ENCODE measurements at places on chromosomes 13 and 19.
A peak's percentile ranks its signal among the peaks of the same experiment; 100 is the strongest.

DNA sequence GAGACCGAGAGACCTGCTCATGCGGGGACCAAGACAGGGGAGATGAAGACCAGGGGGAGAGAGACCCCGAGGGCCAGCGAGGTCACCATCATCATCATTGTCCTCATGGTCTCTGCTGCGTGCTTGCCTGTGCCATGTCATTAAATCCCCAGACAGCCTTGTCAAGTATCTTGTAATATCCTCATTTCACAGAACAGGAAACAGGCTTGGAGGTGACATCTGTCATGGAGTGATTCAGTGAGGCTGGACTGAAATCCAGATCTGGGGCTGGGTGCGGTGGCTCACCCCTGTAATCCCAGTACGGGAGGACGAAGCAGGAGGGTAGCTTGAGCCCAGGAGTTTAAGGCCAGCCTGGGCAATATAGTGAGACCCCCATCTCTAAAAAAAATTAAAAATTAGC is 5.9 kb upstream of the NANOS2 start:
- DNase-seq, result no peak

DNA sequence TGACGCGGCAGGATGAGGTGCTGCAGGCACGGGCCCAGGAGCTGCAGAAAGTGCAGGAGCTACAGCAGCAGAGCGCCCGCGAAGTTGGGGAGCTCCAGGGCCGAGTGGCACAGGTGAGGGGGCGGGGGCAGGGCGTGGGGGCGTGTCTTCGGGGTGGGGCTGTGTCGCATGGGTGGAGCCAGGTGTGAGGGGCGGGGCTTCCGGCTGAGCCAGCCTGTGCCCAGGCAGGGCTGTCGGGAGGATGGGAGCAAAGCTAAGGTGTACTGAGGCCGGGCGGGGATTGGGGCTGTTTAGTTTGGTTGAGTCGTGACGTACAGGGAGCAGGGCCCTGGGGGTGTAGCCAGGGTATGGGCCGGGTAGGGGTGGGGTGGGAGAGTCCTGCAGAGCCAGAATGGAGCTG is 62.3 kb downstream of the KCNC3 start:
- DNase-seq, result no peak

DNA sequence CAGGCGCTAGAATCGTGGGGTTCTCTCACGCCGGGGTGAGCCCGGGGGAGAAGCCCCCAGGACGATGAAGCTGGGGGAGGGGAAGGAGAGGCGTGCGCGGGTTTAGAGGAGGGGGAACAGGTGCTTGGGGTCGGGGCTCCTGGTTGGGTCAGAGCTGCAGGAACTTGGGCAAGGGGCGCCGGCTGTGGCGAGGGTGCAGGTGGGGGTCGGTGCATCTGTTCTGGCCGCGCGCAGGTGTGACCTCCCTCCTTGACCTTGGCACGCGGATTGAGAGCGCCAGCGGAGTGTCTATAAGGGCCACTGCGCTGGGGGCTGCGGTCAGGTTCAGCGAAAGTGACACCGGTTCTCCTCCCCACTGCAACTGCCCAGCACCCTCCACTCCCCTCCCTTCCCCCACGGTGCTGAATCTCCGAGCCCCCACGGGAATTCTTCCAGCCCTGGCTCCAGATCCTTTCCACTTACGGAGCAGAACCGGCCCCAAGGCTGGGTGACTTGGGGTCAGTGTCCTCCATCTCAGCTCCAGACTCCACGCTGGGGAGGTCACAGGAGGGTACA is 618 bp downstream of the TMEM38A start:
- DNase-seq, result no peak

DNA sequence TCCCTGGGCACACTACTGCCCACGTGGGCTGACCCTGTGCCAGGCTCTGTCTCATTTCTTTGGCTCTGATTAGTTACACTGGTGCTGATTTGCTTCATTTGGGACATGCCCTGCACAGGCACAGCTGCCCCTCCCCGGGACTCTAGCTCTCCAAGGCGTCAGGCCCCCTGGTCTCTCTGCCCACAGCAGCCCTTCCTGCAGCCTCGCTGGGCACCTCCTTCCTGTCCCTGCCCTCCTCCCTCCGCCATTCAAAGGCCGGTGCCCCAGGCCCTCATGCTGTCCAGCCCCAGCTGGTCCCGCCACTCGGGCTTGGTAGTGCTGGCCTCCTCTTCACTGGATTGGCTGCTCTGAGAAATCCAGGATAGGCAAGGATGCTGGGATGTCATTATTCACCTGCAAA is 73.1 kb downstream of the ERICH6B start:
- no peak for DNase-seq

GRCh38 chr13:90568165-90568564 is 779.3 kb upstream of the MIR17HG start:
- no peak for DNase-seq

DNA sequence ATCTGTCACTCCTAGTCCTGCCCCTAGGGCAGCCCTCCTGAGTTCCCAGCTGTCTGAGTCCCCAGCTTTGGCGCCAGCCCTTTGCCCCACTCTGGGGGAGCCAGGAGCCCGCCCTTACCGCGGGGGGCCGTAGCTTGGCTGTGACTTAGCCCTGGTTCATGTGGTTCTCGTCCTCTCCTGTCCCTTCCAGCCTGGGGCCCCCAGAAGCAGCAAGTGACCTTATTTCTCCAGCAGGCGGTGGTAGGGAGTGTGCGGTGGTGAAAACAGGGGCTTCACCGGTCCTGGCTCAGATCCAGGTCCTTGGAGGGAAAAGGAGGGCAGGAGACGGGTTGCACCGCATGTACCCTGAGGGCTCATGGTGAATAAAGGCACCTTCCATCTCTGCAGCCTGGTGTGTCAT is 7.9 kb downstream of the GIPC3 start:
- no peak for DNase-seq

GRCh38 chr13:54950546-54950945 is 1921.9 kb downstream of the OLFM4 start:
- no peak for DNase-seq

DNA sequence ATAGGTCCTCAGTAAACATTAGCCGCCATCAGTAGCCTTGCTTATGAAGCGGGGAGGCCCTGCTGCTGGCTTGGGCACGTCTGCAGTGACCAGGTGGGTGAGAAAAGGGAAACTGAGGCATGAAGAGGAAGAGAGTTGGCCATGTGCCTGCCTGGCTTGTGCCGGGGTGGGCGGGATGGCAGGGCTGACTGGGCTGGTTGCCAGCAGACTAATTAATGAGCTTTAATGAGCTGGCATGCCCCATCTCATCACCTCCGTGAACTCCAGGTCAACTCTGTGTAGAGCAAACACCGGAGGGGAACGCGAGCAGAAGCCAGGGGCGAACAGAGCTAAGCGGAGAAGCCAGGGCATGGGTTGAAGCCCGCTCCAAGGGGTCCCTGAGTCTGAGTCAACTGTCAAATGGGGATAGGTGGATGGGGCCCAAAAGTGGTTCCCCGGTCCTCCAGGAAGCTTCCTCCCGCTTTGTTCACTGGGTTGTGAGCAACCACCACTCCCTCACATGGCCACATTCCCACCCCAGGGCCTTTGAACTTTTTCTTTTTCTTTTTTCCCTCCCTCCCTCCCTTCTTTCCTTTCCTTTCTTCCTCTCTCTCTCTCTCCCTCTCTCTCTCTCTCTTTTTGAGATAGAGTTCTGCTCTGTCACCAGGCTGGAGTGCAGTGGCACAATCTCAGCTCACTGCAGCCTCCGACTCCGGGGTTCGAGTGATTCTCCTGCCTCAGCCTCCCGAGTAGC is 8.7 kb downstream of the NR2F6 start:
- no peak for DNase-seq

- DNase-seq, result no peak
These were observed 65.5 kb downstream of the STK24 start for GRCh38 chr13:98511435-98511834.

DNA sequence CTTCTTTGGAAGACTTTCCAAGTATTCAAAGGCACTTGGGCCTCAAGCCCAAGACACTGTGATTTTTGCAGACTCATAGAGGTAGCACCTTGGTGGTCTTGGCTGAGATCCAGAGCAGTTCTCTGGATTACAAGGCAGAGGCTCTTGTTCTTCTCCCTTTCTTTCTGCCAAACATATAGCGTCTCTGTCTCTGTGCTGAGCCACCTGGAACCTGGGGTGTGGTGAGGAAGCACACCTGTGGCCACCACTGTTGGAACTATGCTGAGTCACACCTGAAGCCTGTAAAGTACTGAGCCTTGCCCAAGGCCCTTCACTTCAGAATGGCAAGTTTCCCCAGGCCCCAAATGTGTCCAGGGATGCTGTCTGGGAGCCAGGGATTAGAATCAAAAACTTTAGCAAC is 127.5 kb downstream of the FREM2 start:
- DNase-seq, result no peak

GRCh38 chr19:44742330-44743061 is 6.0 kb upstream of the BCL3 start:
- peak; percentile 78 for DNase-seq

GRCh38 chr13:111883571-111884343 is 183.2 kb upstream of the SOX1 start:
- DNase-seq, result no peak

- DNase-seq, result no peak
These were observed 10.7 kb downstream of the POLRMT start for GRCh38 chr19:622666-623065.

- DNase-seq, result peak; percentile 46
These were observed 9.3 kb downstream of the EBPL start for GRCh38 chr13:49681842-49682435.

DNA sequence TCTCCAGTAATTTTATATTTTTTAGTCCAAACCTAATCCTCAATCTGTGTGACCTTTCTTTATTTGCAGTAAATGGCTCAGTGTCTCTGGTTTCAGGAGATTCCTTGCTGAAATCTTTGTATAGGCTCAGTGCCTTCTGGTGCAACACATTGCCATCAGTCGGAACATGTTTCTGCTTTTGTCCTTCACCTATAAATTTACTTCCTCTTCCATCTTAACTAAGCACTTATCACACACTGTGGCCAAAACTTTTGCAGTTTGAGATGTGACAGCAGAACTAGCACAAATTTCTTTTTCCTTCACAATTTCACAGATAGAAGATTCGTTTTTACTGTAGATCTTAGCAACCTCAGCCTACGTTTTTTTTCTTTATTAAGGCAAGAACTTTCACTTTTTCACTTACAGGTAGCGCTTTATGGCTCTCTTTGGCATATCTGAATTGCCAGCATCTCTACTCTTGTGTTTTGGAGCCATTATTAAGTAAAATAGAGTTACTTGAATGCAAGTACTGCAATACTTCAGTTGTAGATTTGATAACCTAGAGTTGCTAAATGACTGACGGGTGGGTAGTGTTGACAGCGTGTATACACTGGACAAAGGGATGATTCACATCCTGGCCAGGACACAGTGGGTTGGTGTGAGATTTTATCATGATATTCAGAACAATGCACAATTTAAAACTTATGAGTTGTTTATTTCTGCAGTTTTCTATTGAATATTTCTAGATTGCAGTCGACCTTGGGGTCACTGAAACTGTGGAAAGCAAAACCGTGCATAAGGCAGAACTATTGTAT is 44.3 kb downstream of the NDFIP2 start:
- peak; percentile 7 for DNase-seq

DNA sequence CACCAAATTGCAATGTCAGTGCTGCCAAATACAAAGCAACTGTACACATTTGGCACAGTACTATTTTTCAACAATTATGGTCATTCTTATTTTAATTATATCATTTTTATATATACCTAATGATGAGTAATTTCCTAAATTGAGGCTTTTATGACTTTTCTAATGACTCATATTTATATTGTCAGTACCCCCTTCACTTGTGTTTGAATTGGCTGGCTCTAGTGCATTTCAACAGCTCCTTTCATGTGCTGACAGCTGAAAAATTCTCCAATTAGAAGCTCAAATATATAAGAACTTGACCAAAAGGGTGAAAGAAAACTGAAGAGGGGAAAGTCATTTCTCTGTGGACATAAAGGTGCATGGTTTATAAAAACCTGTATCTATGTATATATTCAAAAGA is 263.3 kb downstream of the SLITRK1 start:
- DNase-seq, result peak; percentile 67

GRCh38 chr13:35479038-35479492 is 2.6 kb upstream of the MAB21L1 start:
- DNase-seq, result peak; percentile 46

GRCh38 chr19:17335575-17335974 is 920 bp upstream of the ANO8 start:
- DNase-seq, result no peak

DNA sequence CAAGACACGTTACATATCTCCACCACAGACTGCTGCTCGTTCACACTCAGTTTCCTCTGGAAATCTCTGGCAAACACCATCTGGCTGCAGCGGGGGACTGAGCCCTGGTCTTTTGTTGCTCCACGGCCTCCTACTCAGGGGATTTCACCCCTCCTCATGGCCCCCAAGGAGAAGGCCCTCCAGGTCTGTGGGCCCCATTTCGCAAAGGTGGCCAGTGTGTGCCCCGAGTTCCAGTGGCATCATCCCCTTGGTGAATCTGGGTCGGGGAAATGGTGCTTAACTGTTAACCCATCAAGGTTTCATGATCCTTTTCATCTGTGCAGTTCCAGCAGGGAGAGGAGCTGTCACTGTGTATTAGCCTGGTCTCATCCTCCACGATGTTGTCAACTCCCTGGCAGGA is 235.4 kb upstream of the MAB21L1 start:
- DNase-seq, result no peak

DNA sequence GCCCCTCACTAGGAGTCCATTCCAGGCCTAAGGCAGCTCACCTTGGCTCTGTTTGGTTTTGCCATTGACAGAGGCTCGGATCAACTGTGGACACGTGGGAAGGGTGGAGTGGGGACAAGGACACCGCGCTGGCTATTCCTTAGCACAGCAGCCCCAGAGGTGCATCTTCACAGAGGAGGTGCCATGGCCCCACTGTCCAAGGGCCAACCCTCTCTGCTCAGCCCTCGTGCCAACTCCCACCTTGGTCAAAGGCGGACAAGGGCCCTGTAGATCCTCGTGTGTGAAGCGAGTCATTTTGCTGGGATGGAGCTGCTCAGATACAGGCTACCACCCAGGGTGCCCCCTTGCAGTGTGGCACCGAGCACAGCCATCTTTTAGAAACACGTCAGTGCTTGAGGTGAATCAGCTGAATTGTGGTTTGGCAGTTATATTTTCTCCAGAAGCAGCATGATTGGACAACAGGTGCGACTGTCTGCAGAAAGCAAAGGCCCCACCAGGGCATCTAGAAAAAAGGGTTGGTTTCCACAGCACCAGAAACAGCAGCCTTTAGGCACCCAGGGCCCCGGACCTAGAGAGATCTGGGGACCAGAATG is 192.1 kb upstream of the GPR12 start:
- no peak for DNase-seq

DNA sequence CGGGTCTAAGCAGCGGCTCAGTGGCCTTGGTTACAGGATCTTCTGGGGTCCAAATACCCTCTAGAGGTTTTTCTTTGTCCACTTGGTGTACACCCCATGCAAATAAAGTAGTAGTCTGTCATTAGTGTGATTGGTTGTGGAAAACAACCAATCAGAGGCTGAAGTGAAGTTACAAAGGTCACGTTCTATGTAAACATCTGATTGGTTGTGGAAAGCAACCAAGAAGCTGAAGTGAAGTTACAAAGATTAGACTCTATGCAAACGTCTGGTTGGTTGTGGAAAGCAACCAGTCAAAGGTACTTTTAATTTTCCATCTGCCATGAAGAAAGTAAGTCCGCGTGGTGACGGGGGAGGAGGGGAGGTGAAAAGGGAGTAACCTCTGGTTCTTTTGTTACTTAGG is 790.9 kb downstream of the UQCRFS1 start:
- no peak for DNase-seq

GRCh38 chr19:1725100-1726064 is 27.9 kb upstream of the ONECUT3 start:
- peak; percentile 24 for DNase-seq

GRCh38 chr19:52689843-52690368 is 44.9 kb downstream of the ZNF611 start:
- no peak for DNase-seq

GRCh38 chr19:19570571-19570970 is 32.5 kb downstream of the CILP2 start:
- DNase-seq, result no peak

GRCh38 chr19:8185343-8186068 is 23.7 kb upstream of the CERS4 start:
- DNase-seq, result no peak
